Activated CD8-positive, alpha-beta memory T cell treated with anti-CD3 and anti-CD28 coated beads for 1 hour (primary cell): ENCODE measurements at places on chromosomes 1 and 21.

- DNase-seq: no peak
Observed at GRCh38 chr21:40472013-40472412, 374.9 kb downstream of the DSCAM start.

GRCh38 chr1:231420959-231421545, 1.0 kb downstream of the EGLN1 start:
- DNase-seq: no peak

DNA sequence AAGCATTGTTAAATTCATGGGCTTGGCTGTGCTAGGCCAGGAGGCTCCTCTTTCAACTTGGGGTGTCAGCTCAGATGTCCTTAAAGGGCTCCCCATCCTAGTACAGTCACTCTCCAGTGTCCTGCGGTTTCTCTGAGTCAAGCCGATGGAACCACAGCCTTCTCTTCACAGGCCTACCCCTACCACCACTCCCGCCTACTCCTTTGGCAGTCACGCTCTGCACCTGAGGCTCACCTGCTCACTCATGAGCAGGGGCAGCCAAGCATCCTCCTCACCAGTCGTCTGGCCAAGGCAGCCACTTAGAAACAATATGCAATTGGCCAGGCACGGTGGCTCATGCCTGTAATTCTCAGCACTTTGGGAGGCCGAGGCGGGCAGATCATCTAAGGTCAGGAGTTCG, 3.6 kb downstream of the ACOT7 start:
- no peak for DNase-seq

DNA sequence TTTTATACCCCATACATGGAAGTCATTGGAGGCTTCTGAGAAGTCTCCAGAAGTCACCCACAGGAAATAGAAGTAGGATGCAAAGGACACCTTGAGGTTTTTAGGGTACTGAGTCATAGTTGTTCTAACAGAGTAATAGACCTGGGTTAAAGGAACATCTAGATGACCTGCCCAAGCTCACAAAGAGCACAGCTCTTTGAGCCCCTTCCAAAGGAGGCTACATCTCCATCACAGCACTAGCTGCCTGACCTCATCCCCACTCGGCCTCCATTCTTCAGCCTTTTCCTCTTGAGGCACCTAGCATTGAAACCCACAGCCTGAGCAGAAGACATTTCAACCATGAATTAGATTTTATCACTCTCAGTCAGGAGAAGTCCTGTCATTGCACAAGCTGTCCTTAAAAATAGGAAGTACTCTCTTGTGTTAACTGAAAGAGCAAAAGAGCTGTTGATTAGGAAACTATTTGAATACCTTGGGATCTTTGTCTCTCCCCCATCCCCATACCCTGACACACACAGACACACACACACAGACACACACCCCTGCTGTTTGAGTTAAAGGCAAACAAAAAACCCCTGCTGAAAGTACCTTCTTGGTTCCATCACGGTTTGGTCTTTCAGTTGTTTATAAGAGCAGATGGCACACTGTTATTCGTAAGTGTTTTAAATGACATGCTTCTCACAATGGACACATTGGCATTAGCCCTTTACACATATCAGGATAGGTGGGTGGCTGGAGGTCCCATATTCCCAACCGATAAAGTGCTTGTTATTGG, 22.2 kb downstream of the MKNK1 start:
- no peak for DNase-seq

DNA sequence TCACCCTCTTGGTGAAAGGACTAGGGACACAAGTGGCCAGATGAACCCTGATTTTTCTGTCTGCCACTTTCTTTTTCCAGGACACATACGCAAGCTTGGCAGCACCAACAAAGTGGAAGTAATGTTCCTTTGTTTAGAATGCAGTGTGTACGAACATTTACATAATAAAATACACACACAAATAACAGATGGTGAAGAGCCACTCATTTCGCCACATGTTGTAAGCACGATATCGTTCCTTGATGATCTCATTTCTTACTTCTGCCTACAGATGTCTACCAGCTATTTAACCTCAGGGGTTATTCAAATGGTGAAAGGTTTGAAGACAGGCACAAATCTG, 670.2 kb upstream of the CXADR start:
- no peak for DNase-seq

DNA sequence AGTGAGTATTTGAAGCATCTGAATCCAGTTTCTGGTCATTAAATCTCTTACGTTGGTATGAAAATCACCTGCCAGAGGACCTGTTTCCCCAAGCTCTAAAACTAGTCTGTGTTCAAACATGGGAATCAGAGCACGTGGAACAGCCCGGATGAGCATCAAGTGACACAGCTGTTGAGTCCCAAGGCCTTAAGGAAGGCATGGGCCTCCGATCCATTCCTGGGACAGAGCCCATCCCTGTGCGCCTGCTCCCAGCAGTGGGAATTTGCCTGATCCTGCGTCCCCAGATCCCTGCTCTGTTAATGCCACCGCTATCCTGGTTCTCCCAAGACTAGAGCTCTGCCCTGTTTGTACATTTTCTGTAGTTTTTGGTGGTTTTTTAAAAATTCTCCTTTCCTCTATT, 68.4 kb upstream of the FBXO28 start:
- DNase-seq: no peak

DNA sequence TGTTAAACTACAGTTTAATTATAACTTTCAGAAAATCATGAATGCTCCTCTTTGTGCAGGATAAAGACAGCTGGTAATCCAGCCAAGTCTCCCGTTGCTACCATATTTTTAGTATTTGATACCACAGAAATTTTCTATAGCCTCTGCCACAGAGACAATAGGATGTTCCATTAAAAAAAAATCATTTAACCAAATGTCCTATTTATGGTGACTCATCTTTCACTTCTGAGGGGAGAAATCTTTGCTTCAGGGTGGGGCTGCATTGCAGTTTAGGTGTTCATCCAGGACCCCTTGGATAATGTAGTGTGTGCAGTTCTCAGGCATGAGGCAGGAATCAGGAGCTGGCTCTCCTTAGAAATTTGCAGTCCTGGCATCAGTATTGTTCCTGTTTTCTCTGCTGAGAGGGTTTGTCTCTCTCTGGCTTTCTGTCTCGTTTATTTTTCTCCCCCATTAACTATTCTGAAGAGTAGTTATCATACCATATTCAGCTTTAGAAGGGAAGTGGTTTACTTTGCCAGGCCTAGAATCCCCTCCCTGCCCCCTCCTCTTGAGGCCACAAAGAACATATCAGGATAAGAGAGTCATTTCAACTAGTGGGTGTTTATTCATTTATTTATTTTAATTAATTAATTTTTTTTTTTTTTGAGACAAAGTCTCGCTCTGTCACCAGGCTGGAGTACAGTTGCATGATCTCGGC, 3.1 kb downstream of the PRUNE1 start:
- DNase-seq: no peak

DNA sequence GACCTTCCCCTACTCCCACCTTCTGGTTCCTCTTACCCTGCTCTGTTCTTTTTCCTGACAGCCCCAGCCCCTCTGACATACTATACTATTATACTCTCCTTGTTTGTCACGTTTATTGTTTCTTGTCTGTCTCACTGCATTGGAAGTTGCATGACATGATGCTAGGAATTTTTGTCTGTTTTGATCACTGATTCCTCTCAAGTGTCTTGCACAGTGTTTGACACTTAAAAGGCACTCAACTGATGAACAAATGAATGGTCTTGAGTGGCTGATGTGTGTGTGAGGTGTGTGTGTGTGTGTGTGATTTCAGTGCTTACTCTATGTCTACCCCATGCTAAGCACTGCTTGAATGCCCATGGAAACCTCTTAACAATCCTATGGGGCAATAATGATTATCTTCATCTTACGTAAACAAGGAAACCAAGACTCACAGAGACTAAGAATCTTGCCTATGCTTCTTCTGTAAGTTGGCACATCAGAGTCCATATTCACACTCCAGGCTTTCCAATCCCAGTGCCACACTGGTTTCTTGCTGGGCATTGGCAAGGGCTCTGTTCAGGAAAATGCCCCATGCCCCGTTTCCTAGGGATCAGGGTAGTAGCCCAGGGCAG, 59.7 kb downstream of the ATP1A1 start:
- DNase-seq: no peak

DNA sequence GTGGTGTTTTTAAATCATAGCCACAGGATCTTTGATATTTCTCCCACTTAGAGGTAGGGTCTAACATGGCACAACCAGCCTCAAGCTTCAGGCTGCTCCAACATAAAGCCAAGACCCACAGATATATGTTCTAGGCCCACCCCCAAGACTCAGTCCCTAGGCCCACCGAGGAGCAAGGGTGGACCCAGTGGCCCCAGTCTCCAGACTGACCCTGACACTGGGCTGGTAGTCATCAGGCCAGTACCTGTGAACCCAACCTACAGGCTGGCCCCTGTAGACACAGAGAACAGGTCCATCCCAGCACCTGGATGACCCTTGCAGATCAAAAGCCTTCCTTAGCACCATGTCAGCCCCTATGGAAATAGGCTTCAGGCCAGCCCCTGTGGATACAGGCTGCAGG, 60.5 kb downstream of the NEGR1 start:
- no peak for DNase-seq

GRCh38 chr1:115537415-115537814, 104.4 kb upstream of the VANGL1 start:
- no peak for DNase-seq

DNA sequence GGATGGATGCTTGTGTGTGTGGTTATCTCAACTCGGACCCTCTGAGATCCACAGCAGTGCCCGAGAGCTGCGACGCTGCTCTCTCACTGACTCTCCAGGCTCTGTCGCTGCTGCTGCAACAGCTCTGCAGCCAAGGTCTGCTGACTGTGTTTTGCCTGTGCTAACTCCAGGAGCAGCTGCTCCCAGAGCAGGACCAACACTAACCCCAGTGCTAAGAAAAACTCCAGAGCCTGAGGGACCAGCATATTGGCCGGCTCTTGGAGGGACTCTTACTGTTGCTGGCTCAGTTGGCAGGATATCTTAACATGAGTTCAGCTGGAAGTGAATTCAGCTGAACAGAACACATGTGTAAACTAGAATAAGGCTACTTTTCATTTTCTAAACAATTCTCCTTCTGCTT, 4.4 kb downstream of the LCE2C start:
- DNase-seq: no peak

GRCh38 chr21:26332867-26333266, 162.3 kb upstream of the APP start:
- no peak for DNase-seq

DNA sequence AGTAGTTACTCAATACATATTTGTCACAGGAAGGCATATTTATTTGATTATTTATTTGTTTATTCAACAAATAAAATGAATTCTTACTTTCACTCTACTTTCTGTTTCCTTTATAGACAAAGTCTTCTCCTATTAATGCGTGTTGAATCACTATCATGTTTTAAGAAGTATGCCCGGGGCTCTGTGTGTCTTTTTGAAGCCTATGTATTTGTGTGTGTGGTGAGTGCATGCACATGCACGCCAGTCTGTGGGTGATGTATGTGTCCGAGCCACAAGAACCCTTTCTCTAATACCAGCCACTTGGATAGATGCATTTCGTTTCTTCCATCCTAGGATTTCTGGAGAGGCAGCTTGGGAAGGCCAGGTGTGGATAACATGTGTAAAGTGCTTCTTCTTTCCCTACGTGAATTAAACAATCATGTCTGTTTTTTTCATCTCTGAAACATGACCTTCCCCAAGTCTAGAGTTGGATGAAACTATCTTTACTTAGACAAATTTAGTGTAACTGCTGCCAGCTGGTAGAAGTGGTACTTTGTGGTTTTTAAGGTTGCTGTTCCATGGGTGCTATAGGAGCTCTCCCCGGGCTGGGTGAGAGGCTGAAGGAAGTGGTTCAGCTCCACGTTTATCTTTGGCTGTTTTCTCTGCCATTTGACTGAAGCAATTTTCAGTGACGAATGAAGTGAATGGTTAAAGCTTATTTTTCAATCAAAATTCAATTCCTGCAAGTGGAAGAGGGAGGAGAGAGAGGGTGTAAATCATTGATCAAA, 46.8 kb upstream of the PPM1J start:
- DNase-seq: no peak

GRCh38 chr1:191151321-191151807, 673.7 kb upstream of the BRINP3 start:
- no peak for DNase-seq

DNA sequence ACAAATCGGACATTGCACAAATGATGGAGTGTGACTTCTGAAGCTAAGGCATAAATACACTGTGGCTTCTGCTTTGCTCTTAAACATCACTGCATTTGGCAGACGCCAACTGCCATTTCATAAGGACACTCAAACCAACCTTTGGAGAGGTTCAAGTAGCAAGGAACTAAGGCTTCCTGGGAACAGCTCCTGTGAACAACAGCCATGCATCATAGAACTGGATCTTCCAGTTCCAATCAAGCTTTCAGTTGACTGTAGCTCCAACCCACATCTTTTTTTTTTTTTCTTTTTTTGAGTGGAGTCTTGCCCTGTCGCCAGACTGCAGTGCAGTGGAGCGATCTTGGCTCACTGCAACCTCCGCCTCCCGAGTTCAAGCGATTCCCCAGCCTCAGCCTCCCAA, 10.7 kb upstream of the HUNK start:
- no peak for DNase-seq

- DNase-seq: no peak
Observed at GRCh38 chr1:30378991-30379581, 344.3 kb downstream of the MATN1 start.

DNA sequence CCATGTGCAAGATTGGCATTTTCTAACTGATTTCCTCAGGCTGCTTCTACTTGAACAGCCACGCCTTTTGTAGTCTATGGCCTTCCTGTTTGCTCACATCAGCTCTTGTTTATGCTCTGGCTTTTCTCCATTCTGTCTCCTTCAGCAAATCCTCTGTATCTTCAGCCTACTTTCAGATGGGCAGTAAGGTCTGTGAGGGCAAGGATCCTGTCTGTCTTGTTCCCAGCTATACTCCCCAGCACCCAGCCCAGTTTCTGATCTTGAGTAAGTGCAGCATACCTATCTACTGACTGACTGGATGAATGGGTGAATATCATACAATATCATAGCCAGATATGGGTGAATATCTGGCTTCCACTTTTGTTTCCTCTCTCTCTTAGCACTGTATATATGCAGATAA, 438.1 kb downstream of the LMO4 start:
- DNase-seq: no peak
